Stromal cell of bone marrow (primary cell): ENCODE measurements at places on chromosomes 3 and 15.

DNA sequence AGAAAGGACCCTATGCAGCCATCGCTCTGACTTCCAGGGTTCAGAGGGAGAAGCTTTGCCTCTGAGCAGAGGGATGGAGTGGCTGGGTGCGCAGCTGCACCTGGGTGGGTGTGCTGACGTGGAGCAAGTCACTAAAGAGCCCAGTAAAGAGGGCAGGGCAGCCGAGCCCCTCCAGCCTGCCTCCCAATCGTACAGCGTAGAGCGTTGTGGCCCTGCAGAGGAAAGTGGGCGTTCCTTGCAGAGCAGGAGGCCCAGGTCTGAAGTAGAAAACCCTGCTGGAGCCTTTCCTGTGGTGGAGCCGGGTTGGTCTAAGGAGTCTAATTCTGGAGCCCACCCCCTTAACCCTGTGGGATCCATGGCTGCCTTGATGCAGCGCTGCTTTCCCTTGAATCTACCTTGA is 61.0 kb downstream of the ABTB1 start:
- DNase-seq: no peak

DNA sequence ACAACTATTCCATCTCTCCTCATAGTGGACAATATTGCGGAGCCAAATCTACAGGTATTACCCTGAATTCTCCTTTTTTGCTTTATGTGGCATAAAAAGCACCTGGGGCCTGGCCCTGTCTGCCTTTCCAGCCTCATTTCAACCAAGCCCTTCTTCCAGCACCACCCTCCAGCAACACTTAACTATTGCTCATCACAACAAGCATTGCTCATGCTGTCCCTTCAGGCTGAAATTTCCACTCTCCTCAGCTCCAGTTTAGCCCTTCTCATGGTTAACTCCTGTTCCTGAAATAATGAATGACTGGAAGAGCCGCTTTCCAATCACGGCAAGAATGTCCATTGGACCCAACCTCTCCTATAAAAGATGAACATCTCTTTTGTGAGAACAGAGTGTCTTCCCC is 107.4 kb downstream of the P2RY1 start:
- no peak for DNase-seq

- no peak for DNase-seq
These were observed 50.9 kb downstream of the CEP63 start for GRCh38 chr3:134536781-134537180.

DNA sequence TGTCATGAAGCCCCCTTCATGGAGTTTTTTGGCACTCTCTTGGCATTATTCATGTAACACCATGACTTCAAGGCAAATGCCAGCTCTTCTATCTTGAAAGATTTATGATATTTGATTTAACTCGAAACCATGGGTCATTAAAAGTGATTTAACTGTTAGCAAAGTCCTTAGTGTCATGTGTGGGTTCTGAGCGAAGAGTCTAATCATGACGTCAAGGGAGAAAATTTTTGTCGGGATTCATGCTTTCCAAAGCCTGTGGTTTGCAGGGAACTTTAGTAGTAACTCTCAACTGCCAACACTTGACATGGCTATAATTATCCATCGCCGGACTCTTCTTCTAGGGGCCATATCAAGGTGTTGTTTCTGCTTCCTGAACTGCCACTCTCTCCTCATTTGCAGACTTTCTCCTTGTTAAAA is 11.5 kb downstream of the GXYLT2 start:
- no peak for DNase-seq

DNA sequence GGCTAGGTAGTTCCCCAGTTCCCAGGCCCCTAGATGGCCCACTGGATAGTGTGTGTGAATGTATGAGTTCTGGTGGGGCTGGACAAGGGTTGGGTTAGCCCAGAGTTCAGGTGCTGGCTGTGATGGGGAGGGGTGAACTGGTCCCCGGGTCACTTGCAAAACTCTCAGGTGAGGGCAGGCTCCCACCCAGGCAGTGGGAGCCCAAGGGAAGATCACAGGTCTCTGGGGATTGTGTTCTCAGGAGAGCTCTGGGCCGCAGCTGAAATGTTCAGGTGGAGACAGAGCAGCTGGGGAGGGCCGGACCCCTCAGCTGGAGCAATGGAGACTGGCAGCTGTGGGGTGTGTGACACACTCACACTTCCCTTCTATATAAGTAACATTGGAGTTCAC is 12.8 kb upstream of the FAM98B start:
- no peak for DNase-seq

DNA sequence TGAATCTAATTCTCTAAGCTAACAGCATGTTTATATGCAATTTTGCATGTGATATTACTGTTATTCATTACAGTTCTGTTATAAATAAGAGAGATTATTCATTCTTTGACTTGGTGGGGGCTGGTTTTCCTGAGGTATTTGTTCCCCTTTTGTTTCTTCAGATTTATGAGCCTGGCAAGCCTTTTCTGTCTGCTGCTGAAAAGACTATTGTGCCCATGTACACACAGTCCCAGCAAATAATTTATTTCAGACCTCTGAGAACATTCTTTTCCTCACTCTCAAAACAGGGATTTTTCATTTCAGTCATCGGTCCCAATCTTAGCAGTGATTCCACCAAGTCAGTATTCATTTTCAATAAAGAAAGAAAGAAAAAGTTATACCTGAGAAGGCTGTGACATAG is 716.8 kb downstream of the NSUN3 start:
- DNase-seq: no peak

GRCh38 chr3:69542089-69542804 is 156.4 kb upstream of the FRMD4B start:
- no peak for DNase-seq
